ENCODE measurements at places on chromosomes 4 and X.

GRCh38 chr4:52550186-52550585, 108.9 kb downstream of the USP46 start:
- DNase-seq = no peak

DNA sequence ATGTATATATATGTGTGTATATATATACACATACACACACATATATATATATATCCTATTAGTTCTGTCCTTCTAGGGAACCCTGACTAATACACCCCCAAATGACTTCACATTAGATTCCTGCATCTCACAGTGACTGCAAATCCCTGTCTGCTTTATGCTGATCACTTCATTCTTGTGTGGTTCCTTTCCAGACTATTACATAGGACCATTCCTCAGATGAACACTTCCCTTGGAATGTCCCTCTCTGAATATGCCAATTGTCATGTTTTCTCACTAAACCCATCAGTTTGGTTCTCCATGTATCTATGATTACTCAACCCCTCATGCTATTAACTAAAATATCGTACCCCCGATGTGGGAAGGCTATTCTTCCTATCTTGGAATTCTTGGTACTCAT, 605.2 kb upstream of the NR3C2 start:
- no peak for DNase-seq

DNA sequence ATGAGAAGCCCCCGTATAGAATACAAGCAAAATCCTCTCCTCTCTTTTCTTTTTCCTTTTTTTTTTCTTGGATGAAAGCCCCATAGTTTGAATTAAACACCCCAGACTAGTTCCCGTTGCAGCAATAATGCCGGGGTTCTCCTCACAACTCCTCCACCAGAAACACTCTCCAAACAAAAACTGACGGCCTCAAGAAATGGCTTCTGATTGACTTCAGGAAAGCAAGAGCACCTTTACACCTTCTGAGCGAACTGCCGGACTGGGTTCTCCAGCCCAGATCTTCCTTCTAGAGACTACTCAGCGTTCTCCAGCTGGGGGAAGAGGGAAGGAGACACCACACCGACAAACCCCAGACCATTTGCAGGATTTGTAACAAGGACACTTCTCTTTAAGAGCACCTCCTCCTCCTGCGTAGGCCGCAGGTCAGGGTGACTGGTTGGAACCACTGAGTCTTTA, 4.0 kb downstream of the HAND2 start:
- no peak for DNase-seq

GRCh38 chrX:69431420-69431819, 72.7 kb upstream of the NALF2 start:
- DNase-seq = no peak

GRCh38 chr4:26310264-26310663, 10.6 kb upstream of the RBPJ start:
- no peak for DNase-seq

GRCh38 chr4:139988863-139989765, 164.9 kb downstream of the MAML3 start:
- DNase-seq = no peak

GRCh38 chrX:102627640-102628039, 23.6 kb upstream of the GPRASP1 start:
- no peak for DNase-seq

DNA sequence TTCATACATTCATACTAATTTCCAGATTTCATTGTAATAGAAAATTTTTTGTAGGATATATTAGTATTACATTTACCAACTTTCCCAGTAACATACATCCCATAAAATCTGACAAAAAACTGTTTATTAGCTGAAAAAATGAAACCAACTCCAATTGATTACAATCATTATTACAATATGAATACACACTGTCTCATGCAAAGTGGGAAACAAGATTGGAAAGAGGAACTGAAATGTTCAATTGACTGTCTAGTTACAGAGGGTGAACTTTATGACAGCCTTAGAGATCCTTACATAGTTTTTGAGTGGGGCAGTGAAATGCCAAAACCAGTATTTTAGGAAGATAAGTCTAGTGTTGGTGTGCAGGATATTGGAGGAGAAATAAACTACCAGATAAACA, 2.3 kb upstream of the AMBN start:
- DNase-seq = no peak

- no peak for DNase-seq
Measured at GRCh38 chrX:19005909-19006308, 22.0 kb upstream of the PHKA2 start.

GRCh38 chrX:41471786-41472185, 24.6 kb downstream of the NYX start:
- DNase-seq = no peak

DNA sequence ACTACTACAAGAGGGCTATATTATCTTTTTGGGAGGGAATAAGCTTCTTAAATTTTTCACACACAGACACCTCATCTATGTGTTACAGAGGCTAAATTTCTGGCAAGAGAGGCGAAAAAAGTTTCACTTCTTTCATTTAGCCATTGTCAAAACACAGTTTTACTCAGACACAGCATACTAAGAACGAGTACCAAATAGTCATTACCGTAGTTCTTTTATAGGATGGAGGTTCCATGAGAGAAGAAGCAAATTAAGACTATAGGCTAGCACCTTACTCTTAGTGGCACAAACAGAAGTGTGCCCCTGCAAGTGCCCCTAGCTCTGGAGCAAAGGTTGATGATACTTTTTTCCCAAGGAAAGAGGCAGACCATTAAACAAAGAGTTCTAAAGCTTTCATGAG, 26.2 kb downstream of the UGT2B7 start:
- no peak for DNase-seq

- DNase-seq = peak; percentile 35
Measured at GRCh38 chrX:124217304-124218251, 114.9 kb upstream of the TEX13D start.

DNA sequence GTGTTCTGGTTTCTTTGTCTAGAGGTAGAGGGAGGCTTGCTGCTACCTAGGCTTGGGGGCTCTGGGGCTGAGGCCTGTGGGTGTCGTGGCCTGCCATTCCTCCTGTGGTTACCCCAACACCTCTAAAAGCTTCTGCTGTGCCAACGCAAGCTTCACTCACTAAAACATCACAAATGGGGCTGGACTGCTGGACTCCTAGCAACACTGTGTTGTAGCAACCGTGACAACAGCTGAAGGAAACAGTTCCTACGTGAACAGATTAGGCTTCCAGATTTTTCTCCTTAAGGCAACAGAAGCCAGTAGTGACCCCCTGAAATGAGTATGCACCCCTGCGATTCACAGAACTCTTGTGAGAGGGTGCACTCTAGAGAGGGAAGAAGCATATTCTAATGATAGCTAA, 138.3 kb upstream of the TEX13D start:
- DNase-seq = no peak

GRCh38 chr4:165506849-165507248, 128.0 kb downstream of the CPE start:
- no peak for DNase-seq

DNA sequence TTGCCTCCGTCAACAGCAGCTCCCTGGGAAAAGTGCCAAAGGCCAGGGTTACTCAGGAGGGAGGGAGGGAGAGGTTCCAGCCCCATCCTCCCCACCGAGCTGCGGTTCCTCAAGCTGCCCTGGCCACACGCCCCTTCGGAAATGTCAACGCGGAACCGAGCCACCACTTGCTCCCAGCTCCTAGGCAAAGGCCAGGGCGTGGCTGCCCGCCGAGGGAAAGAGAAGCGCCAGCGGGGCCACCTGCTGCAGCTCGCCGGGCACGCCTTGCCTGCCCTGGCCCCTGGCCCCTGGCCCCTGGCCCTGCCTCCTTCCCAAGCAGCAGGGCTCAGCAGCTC, 15.3 kb downstream of the SLC6A8 start:
- DNase-seq = no peak

DNA sequence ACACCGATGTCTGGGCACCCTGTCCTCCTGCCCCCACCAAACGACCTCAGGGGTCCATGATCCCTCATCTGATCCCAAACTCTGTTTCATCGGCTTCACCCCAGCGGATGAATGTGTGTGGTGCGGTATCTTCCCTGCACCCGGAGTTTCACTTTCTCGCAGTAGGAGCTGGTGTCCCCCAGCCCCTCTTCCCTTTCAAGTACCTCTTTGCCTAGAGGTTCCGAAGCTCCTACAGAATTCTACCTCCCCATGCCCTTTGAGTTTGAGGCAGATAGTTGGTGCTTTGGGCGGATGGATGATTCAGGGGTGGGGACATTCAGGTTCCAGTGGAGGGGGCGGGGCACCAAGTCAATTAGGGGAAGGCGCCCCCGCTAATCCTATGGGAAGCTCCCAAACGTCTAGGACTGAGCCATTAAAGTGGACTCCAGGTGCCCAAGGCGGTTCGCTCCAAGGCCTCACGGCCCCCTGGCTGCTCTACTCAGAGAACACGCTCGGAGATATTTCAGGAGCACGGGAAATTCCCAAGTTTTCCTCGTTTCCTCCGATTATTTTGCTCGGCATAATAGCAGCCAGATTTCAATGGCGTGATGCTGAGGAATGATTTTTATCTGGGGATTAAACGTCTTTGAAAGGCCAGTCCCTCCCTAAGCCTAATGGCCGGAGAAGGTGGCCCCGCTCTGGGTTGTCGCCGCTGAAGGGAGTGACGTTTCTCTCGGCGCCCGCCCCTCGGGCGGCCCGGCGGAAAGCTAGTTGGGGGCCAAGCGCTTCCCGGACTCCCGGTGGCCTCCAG, 1.3 kb downstream of the MSX1 start:
- no peak for DNase-seq

GRCh38 chr4:71275570-71275969, 63.2 kb upstream of the SLC4A4 start:
- no peak for DNase-seq

GRCh38 chr4:41461780-41462307, 76.1 kb upstream of the LIMCH1 start:
- no peak for DNase-seq

DNA sequence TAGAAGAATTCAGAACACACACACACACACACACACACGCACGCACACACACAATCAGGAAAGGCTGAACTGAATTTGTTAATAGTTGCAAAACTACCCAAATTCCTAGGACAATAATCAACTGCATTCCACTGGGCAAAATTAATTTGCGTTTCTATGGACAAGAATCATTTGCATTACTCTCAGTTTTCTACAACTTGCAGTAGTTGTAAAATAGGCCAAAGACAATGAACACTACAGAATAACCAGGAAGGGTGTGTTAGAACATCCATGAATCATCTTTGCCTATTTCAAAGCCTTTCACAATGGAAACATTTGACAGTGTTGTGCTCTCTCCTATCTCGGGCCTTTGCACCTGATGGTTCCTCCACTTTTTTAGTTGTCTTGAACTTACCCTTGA, 77.1 kb upstream of the IGFBP7 start:
- no peak for DNase-seq

- DNase-seq = no peak
Measured at GRCh38 chrX:57930051-57930450, 19.8 kb upstream of the ZXDA start.

GRCh38 chr4:155745984-155746383, 12.8 kb upstream of the GUCY1B1 start:
- no peak for DNase-seq

DNA sequence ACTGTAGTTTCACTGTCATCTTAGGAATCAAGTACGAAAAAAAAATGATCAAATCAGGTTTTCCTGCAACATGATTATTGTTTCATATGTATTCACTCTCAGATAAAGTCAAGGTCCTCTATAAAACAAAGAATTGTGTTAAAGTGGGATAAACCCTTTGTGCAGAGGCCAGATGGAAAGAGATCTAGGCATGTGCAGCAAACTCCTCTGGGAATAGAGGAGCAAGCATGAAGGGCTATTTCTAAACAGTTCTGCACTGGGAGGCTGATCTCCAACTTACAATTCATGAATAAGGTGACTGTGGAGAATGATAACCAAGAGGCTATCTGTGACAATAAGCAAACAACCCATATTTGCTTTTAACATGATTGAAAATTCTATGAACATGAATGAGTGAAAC, 2.4 kb upstream of the WDFY3 start:
- no peak for DNase-seq

- DNase-seq = no peak
Measured at GRCh38 chrX:15988661-15989603, 134.3 kb upstream of the AP1S2 start.

DNA sequence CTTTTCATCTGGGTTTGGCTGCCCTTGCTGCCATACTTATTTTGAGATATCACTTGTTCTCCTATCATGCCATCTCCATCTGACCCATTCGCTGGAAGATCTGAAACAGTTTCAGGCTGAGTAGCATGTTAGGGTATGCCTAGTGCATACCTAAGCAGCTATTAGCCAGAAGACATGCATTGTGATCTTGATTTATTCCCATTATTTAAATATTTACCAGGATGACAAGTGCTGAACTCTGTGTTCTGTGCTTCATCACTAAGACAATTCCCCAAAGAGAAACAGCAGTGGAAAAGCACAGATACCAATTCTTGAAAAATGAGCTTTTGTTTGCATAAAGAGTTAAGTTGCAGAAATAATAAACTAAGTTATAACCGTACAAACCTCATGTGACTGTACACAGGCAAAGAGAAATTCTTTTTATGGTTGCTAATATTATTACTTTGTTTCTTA, 271.0 kb upstream of the ARSJ start:
- no peak for DNase-seq

GRCh38 chrX:39689376-39690104, 408.2 kb downstream of the BCOR start:
- DNase-seq = no peak

DNA sequence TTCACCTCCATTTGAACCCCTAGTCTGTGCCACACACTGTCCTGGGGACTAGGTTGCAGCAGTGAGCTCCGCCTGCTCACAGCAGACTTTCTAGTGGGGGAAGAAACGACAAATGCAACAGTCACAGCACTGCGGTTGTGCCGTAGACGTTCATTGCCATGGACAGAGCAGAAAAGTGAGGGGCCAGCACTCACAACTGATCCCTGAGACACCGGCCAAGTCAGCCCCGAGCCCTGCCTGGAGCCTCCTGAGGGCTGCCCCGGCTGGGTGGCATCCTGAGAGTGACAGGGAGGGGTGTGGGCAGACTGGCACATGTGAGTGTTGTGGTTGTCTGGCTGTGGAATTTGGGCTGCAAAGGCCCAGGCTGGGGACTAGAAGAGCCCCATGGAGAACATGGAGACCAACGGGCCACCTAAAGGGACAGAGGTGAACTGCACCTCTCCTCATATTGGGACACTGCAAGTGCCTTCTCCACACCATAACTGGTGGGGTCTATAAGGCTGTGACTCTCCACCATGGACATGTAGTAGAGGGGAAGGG, 4.6 kb downstream of the DUSP9 start:
- no peak for DNase-seq

DNA sequence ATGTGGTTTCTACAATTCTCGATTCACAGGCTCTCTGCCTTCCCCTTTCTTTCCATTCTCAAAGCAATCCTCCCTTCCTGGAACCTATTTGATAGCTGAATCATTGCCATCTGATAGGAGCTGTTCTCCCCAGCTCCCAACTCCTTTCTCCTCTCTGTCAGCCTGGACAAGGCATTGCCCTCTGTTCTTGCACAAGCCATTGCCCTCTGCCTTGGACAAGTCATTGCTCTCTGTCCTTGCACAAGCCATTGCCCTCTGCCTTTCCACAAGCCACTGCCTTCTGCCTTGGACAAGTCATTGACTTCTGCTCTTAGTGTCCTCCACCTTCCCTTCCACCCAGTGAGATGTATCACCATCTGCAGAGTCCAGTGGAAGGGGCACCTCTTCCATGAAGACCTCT, 256.1 kb upstream of the STS start:
- no peak for DNase-seq

Data from T-helper 17 cell (primary cell).